ENCODE measurements at places on chromosomes 12 and 14.

DNA sequence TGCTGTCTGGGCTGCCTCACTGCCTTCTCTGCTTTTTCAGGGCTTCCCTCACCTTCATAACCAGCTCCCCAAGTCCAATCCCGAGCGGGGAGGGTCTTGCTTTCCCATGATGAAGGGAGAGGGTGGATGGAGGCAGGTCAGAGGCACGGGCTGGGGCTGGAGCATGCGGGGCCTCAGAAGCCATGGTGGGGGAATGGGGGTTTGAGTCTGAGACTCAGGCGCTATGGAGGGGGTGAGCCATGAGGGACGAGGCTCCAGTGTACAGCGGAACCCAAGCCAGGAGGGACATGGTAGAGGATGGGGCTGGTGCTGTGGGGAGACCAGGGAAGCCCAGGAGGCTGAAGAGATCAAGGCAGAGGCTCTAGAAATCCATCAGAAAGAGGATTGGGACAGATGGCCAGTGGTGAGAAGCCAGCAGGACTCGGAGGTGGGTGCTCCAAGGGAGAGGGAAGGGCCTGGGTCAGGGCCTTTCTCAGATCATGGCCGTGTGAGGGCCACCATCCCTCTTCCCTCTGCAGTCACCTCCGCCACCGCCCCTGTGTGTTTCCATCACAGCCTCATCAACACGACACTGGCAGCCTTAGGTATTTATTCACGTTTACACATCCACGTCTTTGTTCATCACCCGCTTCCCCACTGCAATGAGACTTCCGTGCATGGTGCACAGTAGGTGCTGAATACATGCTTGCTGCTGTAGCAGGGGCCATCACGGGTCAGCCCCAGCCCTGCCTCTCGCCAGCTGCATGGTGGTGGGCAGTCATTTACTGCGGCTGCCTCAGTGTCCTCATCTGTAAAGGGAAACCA lies 144.7 kb downstream of the ADGRD1 start:
- DNase-seq, result no peak

DNA sequence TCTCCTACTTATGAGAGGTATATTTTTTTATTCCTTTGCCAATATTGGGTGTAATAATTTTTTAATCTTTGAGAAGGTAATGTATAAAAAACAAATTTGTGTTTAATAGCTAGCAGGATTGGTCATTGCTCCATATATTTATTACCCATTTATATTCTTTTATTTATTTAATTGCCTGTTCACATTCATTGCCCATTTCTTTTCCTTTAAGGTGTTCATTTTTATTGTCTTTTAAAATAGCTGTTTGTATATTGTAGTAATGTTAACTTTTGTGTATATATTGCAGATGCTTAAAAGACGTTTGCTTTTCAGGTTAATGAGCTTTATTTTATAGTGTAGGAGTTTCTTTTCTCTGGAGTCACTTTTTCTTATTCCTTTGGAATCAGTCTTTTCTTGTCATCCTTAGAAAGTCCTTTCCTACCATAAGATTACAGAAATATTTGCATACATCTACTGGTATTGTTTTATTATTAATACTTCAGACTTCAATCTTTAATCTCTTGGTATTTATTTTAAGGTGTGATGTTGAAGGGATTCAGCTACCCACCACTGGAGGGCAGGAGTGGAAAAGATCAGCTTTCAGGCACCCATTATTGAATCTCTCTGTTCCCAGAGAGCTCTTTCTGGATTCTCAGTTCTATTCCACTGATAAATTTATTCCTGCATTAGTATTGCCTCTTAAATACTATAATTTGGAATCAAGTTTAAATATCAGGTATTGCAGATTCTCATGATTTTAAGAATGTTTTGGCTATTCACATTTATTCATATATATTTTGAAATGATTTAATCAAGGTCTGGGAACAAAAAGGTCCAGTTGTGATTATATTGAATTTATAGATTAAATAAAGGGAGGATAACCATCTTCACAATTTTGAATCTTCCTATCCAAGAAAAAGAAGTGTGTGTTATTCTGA lies 17.3 kb downstream of the PPM1A start:
- no peak for DNase-seq

- peak; percentile 78 for DNase-seq
Observed at GRCh38 chr14:56216626-56217379, 98.6 kb downstream of the PELI2 start.

GRCh38 chr14:65206448-65207096 lies 104.3 kb upstream of the MAX start:
- no peak for DNase-seq

DNA sequence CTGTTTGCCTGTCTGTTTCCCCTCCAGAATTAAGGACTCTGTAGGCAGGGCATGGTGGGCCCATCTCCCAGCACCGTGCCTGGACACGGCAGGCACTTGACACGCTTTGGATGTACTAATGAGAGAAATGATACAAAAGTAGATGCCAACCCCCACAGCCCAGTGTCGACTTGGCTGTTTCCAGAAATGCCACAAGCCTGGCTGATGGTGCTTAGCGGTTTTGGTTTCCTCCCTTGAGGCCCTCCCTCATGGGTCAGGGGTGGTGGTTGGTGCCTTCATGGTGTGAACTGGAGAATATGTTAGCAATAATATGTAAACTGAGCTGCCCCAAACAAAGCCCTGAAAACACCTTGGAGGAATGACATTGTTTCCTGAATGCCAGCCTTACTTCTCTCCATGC lies 55.5 kb upstream of the ESRRB start:
- DNase-seq, result no peak

GRCh38 chr14:35696119-35696518 lies 113.0 kb downstream of the RALGAPA1 start:
- no peak for DNase-seq

- DNase-seq, result no peak
Observed at GRCh38 chr12:48420039-48420775, 52.2 kb upstream of the ANP32D start.

DNA sequence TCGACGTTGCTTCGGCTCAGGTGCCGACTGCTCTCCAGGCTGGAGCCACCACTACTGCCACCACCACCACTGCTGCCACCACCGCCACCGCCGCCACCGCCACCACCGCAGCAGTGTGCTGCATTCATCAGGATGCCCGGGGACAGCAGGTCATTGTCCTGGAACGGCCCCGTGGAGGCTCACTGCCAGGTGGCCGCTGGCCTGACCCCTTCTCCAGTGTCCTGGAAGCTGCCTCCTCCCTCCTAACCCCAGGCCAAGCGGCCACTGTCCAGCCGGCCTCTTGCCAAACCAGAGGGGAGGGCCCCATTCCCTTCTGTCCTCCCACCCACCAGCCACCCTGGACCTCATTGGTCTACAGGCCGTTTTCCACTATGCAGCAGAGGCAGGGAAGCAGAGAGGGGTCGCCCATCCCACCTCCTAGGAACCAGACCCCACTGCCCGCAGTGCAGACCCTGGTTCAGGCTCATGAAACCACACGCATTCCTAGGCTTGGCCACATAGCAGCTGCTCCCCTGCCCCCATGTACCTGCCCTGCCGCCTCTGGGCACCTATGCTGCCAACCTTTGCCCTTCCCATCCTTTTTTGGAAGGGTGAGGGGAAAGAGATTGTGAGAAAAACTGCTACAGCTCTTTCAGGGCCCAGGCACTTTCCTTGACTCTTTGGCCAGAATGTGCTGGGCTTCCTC lies 15.2 kb downstream of the ARL6IP4 start:
- no peak for DNase-seq

- DNase-seq, result peak; percentile 33
Observed at GRCh38 chr12:92208613-92209121, 63.0 kb upstream of the BTG1 start.

DNA sequence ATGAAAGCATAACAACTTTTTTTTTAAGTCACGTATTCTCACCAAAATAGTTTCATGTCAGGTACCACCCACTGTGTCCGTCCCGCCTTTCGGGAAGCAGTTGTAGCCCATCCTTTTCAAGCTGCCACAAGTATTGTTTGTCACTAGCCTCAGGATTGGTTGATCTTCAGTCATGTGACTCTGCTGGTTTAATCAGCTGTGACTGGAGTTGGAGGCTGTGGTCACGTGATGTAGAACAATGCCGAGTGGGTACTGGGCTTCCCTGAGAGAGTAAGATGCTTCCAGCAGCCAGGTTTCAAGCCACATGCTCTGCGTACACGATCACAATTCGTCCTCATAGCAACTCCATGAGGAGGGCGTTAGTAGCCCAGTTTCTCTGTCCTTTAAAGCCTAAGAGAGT lies 83.0 kb upstream of the WSCD2 start:
- peak; percentile 44 for DNase-seq

GRCh38 chr14:53537422-53538315 lies 384.5 kb upstream of the DDHD1 start:
- no peak for DNase-seq

Data from NCI-H1417 (cell line).